NCI-H1105 (cell line): ENCODE measurements at places on chromosomes 16 and 17.

- DNase-seq: peak; percentile 27
Measured at GRCh38 chr17:31524926-31525800, 133.7 kb downstream of the RAB11FIP4 start.

DNA sequence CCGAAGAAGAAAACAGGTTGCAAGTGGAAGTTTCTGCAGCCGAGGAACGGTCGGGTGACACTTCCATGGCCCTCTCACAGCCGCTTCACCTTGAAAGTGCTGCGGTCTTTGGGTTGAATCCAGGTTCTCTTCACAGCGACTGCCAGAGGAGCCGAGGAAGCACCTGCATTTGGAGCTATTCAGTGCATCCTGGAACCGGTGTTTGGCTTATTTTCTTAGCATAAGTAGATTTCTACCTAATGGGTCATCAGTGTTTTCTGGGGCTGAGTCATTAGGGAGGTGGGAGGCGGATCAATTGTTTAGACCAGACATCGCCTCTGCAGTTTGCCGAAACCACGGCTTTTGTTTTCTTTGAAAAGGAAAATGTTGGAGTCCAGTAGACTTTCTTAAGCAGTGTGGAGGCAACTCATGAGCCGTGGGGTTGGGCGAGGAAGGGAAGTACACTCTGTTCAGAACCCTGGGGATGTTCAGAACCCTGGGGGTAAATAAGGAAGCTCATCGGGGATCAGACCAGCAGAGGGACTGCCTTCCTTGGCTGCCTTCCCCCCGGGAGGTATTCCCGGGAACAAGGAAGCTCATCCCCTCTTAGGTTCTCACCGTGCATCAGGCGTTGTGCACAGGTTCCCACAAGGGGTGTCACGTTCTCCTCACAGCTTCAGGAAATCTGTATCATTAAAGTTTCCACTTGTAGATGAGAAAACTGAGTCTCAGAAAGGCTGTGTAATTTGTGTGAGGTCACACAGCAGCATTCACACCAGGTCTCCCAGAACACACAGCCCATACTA lies 361.5 kb downstream of the SNX29 start:
- DNase-seq: no peak

- no peak for DNase-seq
Measured at GRCh38 chr16:70522216-70523075, 908 bp downstream of the COG4 start.

DNA sequence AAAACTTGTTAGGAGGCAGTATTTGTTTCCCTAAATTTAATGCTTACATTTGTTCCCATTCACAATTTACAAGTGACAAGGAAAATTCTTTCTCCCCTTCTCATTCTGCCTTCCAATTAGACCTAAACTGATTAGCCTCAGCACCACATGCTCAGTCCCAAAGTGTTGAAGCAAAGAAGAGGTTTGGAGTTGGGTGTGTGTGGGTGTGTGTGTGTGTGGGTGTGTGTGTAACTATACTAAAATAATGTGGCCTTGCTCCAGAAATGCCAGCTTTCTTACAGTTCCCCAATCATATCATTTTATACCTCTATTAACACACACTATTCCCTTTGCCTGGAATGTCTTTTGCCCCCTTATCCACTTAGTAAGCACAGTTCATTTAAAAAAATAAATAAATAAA lies 6.9 kb upstream of the UTP6 start:
- no peak for DNase-seq

- no peak for DNase-seq
Measured at GRCh38 chr16:49854188-49854795, 1.6 kb downstream of the ZNF423 start.

GRCh38 chr17:35660902-35661301 lies 70.5 kb upstream of the RASL10B start:
- DNase-seq: no peak

GRCh38 chr16:77386831-77387814 lies 47.7 kb downstream of the ADAMTS18 start:
- no peak for DNase-seq
